ENCODE measurements at places on chromosomes 11 and 22.

DNA sequence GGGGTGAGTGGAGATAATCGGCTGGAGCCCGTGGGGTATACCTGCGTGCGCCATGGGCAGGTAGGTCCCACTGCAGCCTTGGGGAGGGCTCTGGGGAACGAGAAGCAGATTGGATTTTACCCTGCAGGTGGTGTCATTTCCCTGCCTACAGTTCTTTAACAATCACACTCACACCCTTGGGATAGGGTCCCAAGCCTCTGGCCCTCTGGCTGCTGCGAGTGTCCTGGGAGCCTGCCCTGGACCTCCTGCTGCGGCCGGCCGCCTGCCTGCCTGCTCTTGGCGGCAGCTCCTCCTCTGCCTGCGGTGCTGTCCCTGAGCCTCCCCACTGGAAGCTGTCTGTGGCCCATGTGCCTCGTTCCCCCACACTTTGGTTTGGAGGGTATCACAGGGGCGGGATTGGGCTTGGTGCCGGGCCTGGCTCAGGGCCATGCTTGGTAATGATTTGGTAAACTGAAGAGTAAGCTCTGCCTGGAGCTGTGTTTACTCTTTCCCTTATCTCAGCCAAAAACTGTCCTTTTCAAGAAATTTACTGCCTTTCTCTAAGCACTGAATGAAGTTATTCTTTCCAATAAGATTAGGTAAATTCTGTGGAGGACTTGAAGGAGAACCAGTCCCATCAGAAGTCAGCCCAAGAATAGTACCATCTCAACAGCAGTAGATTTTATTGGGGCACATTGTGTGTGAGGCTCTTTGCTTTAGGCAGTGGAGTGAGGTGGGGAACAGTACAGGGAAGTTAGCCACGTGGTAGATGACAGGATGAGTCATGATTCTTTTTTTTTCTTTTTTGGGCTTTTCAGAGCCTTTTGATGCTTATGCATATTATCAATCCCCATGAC is 53.7 kb downstream of the TBC1D22A start:
- no peak for DNase-seq

DNA sequence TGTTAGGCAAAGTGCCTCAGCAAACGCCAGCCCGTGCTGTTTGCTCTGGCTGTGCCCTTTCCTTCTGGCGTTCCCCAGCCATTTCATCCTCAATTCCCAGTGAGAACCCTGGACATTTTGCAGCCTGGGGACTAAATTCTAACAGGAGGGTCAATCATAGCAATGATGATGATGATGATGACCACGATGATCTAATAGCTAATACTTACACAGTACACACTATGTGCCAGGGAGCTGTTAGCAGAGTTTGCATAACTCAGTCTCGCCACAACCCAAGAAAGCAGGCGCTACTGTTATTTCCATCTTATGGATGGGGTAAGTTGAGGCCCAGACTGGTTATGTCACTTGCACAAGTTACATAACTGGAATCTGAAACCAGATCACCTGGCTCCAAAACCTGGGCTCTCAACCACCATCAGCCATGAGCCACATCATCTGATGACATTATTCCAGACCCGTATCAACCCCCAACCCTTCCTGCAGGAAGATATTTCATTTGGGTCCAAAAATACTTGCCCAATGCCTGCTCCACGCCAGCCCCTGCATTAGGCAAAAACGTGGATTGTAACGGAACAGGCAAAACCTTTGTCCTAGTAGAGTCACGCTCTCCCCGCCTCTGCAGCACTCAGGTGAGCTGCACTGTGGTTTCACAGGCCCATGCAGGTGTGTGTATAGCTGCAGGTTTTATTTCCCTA is 132.6 kb upstream of the SERPIND1 start:
- no peak for DNase-seq

- DNase-seq = no peak
These were observed 13.1 kb upstream of the LYVE1 start for GRCh38 chr11:10581481-10582019.

DNA sequence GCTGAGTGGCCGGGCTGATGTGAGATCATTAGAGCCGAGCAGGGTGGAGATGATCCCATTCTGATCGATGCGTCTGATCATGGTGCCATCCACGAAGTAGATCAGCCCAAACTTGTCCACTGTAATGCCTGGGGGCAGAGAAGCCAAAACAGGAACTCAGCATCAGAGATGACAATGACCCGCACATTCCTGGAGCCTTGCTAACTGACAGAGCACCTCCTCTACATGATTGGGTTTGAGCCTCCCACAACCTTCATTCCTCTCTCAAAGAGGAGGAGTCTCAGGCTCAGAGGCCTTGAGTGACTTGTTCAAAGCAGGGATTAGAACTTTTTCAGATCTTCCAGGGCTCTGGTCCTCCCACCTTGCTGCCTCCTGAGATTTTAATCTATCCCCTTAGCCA is 133.7 kb upstream of the NARS2 start:
- DNase-seq = no peak

- DNase-seq = no peak
These were observed 11.9 kb upstream of the MDK start for GRCh38 chr11:46369458-46370152.

- no peak for DNase-seq
These were observed 69.0 kb downstream of the LARGE1 start for GRCh38 chr22:33851240-33851639.

DNA sequence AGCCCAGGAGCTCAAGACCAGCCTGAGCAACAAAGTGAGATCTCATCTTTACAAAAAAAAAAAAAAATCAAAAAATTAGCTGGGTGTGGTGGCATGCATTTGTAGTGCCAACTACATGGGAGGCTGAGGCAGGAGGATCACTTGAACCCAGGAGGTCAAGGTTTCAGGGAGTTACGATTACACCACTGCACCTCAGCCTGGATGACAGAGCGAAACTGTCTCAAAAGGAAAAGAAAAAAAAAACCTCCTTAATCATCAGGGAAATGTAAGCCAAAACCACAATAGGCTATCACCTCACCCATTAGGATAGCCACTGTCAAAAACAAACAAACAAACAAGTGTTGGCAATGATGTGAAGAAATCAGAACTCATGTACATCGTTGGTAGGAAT is 13.4 kb downstream of the DGCR2 start:
- no peak for DNase-seq

DNA sequence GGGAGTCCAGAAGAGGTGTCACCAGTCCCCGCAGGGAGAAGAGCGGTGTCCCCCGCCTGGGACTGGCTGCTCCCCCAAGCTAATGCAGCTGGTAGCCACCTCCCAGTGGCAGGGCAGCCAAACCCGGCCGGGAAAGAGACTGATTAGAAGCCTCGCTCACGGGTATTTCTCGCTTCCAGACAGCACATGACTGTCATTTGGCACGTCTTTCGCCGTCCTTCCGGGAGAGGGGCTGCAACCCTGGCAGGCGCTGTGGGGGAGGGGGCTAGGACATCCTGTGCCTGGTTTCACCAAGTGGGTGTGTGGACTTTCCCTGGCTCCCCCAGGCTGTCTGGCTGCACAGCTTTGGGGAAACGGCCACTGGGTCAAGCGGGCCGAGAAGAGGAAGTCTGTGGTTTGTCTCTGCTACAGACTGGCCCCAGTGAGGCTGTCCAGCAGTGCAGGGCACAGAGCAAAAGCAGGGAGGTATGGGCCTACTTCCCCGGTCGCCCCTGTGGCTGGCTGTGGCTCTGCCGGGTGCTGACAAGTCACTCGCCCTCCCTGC is 3.8 kb downstream of the CD81 start:
- no peak for DNase-seq

- DNase-seq = no peak
These were observed 132.4 kb downstream of the TENM4 start for GRCh38 chr11:79308429-79308828.

- DNase-seq = no peak
These were observed 129.4 kb downstream of the CCDC34 start for GRCh38 chr11:27233654-27234042.

DNA sequence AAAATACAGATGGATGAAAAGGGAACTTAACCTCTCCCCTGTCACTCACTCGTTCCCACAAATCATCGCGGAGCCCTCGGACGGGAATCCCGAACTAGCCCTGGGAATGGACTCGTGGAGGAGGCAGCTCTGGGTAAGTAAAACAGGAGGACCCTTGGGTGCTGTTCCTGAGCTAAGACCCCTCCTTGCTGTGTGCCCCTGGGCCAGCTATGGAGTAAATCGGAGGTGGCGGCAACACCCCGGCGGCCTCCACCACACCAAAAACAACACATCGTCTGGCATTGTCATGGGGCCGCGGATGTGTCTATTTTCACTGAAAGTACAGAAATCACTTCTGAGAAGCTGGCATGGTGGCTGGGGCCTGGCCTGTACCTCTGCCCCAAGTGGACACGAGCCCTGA is 12.1 kb downstream of the CPT1A start:
- DNase-seq = no peak

- DNase-seq = no peak
These were observed 77.5 kb upstream of the CTSC start for GRCh38 chr11:88414981-88415413.

GRCh38 chr11:11032066-11032465 is 174.2 kb upstream of the ZBED5 start:
- DNase-seq = no peak

DNA sequence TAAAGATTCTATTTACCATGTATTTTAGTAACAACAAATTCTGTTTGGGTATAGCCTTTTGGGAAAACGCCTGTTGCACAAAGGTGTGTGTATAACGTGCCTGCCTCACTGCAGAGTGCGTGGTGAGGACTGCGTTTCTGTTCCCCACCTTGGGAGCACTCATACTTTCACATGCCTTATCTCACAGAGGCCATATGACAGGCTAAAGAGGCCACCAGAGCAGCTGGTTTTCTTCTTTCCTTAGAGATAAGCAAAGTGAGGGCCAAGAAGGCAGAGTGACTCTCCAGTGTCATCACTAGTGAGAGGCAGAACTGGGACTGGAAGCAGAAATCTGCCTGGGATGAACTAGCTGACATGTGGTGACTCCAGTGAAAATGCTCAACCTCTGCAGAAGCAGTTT is 369.2 kb upstream of the NARS2 start:
- no peak for DNase-seq

DNA sequence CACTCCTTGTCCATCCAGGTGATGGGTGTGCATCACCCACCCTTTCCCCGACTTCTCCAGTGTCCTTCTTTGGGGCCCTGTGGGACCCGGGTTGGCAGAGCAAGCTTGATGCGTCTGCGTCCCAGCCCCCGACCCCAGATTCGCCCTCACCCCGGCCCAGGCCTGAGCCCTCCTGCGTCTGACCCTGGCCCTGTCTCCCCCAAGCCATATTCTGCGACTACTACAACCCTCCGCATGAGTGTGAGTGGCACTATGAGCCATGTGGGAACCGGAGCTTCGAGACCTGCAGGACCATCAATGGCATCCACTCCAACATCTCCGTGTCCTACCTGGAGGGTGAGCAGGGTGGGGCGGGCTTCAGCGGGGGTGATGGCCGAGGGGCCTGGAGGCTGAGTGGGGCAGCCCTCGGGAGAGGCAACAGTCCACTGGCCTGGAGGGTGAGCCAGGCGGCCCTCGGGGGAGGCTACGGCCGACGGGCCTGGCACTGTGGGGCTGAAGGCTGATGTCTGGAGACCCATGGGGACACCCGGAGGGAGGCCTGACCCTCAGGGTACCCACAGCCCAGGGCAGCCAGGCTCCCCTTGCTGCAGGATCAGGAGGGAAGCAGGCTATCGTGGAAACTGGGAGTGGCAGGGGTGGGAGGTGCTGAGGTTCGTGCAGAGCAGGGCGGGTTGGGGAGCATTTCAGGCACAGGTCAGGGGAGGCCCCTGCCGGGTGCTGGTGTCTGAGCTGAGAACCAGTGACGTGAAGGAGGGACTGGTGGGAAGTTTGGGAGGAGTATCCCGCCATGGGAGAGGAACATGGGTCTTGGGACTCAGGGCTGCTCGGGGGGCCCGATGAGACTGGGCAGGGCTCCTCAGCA is 15.3 kb downstream of the MUC2 start:
- DNase-seq = no peak

- DNase-seq = no peak
These were observed 153.6 kb downstream of the RCN1 start for GRCh38 chr11:32244453-32244852.

DNA sequence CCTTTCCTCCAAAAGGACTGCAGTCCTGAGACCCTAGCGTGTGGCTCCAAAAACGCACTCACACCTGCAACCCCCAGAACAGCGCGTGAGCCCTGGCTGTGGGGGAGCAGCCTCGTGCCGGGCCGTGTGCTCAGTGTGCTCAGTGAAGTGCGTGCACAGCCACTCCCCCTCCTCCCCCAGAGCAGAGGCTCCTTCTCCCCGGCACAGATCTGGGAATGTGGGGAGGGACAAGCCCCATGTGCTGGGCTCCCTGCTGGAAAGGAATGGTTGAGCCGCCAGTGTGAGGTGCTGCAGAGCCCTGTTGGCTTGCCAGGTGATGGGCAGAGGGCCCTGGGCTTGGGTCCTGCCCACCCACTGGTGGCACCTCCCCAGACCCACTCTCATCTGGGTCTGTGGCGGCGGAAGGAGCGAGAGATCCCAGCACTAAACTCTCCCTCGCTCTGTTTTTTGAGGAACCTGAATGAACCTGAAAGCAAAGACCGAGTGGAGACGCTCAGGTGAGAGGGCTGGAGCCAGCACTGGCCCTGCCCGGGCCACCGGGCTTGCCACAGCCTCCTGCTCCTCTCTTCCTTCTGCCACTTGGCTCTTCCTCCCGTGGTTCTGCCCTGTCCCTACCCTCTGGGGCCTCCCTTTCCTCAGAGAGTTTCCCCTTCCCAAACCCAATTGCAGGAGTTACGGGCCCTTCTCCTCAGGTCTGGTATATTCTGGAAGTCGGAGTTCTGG is 9.0 kb downstream of the RCOR2 start:
- DNase-seq = no peak

DNA sequence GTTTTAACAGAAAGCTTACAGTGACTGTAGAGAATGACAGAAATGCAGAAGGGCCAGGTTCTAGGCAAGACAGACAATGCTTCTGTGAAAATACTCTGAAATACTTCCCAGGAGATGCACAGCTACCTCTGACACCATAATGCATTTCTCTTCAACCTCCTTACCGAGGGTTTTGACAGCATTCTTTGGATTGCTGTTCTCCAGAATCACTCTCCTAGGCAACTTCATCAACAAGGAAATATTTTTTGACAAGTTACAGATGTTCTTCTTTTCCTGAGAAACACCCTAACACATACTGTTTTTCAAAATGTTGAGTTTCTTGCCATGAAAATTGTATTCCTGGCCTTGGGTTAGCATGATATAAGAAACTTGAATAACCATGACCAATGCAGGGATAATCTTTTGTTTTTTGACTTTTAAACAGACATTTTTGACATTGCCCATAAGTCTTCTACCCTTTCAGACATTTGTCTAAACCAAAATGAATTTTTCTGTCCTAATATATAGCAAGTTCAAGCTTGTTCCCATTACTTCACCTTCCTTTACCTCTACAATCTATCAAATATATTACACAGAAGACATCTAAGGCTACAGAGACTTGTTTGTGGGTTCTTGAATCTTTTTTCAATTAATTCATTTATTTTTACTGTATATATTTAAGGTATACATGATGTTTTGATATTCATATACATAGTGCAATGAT is 108.1 kb downstream of the CCDC34 start:
- no peak for DNase-seq

GRCh38 chr11:37967635-37968034 is 1369.6 kb upstream of the RAG2 start:
- no peak for DNase-seq

DNA sequence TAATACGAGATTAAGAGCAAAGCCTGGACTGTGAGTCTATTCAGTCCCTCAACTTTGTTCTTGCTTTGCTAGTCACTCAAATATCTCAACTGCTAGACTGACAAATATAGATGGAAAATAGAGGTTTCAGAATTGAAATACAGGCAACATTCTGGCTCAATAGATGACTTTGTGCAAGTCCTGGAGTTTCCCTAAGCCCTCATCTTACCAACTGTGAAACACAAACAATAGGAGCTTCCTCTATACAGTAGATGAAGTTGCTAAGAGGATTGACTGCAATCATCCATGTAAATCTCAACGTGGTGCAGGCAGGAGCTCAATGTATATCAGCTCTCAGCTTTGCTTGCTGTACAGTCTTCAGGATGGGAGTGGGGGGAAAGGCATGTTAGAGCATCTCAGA is 6.2 kb upstream of the MPEG1 start:
- no peak for DNase-seq

Data from activated CD4-positive, alpha-beta T cell treated with anti-CD3 and anti-CD28 coated beads, Interleukin-2, amount 50 U/mL, for 24 hours (primary cell).